Stimulated activated CD4-positive, alpha-beta T cell treated with anti-CD3 and anti-CD28 coated beads, TNF-alpha, amount 100 ng/mL, for 1 hour (primary cell): ENCODE measurements at places on chromosomes 11 and 22.

DNA sequence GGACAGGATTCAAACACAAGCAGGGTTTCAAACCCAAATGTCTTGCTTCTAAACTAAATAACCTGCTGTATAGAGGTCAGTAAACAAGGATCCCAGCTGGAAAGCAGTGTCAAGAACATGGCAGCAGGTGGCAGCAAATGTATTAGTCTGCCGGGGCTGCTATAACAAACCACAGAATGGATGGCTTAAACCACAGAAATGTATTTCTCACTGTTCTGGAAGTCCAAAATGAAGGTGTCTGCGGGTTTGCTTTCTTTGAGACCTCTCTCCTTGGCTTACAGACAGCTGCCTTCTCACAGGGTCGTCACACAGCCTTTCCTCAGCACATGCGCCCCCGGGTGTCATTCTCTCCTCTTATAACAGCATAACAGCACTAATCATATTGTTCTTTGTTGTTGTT, 65.1 kb upstream of the LRRC55 start:
- DNase-seq, result no peak

DNA sequence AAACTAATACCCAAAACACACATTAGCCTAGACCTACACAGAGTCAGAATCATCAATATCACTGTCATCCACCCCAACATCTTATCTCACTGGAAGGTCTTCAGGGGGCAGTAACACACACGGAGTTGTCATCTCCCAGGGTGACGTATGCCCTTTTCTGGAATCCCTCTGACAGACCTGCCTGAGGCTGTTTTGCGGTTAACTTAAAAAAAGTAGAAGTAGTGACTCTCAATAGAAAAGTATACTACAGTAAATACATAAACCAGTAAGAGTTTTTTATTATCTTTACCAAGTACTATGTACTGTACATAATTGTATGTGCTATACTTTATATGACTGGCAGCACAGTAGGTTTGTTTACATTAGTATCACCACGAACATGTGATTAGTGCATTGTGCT, 80.5 kb downstream of the PGR start:
- no peak for DNase-seq

GRCh38 chr11:34208266-34209135, 103.1 kb downstream of the NAT10 start:
- no peak for DNase-seq

- no peak for DNase-seq
Measured at GRCh38 chr11:442611-443081, 835 bp upstream of the ANO9 start.

- DNase-seq, result no peak
Measured at GRCh38 chr22:47850644-47851151, 1088.2 kb downstream of the TBC1D22A start.

DNA sequence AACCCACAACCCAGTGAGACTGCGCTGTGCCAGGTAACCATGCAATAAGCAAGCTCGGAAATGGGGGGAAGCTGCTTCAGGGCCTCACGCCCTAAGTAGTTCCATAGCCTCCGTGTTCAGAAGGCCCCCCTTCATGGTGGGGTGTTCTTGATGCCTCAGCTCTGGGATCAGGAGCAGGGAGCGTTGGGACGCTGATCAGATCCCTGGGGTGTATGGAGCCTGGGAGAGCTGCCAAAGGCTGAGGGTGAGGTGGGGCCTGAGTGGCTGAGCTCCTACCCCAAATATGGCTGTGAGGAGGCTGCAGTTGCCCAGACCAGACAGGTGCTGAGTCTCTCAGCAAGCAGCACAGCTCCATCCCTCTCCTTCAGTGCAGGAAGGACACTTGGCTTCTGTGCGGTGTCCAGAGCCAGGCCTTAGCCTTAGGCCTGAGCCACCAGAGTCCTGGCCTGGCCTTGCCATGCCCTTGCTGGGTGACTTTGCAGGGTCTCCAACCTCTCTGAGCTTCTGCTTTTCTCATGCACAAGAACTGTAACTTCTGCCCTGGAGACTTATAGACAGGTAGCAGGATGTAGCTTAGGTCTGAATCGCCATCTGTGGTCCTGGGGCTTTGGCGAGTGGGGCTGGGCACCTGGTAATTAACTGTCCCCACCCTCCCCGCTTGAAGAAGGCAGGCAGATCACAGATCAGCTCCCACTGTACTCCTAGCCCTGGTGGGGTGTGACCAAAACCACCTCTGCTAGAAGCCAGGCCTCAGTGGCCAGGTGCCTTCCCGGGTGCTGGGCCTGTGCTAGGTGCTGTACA, 5.3 kb downstream of the MMP11 start:
- DNase-seq, result no peak

DNA sequence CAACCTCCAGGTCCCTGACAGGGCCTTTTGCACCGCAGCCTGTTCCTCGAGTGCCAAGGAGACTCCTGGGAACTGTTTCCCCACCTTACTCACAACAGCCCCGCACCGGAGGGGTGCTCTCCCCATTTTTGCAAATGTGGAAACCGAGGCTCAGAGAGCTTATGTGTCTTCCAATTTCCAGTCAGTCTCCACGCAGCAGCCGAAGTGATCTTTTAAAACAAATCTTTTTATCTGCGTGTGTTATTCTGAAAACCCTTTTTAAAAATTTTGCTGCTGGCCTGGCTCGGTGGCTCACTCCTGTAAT, 409 bp upstream of the TMEM134 start:
- no peak for DNase-seq

- DNase-seq, result no peak
Measured at GRCh38 chr11:91922846-91923245, 301.8 kb upstream of the FAT3 start.

DNA sequence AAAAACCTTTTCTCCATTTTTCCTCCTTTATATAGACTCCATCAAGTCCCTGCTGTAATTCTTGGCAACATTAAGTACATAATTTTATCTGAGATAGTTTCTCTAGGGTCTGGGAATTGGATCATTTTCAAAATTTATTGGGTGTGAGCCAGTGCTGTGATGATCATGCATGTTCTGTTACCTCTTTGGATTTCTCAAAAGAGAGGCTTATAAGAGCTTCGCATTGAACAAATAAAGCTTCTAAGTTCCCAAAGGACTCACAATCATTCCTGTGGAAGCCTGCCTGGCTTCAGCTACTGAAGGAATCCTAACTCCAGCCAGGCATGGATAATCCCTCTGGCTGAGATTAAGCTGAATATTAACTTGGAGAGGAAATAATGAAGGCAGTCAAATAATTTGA, 208.5 kb downstream of the RAB38 start:
- DNase-seq, result no peak

DNA sequence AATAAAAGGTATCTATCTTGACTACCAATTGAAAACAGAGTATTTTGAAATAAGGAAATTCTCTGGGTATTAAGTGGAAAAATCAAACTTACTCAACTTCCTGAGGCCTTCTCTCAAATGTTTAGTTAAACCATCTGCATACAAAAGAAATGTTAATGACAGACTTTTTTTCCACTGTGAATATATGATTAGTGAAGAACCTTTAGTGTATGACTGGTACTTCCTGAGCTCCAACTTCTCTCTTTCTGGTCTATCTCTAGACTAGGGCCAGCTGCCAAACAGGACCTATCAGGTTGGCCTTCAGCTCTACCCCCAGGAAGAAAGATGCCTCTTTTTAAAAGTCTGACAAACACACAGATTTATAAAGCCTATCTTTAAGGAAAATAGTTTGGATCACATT, 68.8 kb upstream of the SCUBE2 start:
- no peak for DNase-seq
